Psoas muscle (tissue), 8 donors: ENCODE measurements at places on chromosomes 16 and 17. TPM values are rescaled to one million over a fixed set of nuclear protein-coding genes. Genes with fewer than 3 reads are reported as not detected.

GRCh38 chr16:13084331-13084730 is 182.9 kb downstream of the SHISA9 start:
- H3K27ac ChIP-seq: no peak overlapping the region
- H3K27me3 ChIP-seq: no peaks in the 10 kb centered on the region
- H3K36me3 ChIP-seq: no peaks in the 10 kb centered on the region
- no peak for DNase-seq
- no peaks in the 10 kb centered on the region for H3K4me1 ChIP-seq

- no peaks in the 10 kb centered on the region for H3K27me3 ChIP-seq
- no peak for DNase-seq
- H3K36me3 ChIP-seq: no peaks in the 10 kb centered on the region
- H3K4me1 ChIP-seq: no peaks in the 10 kb centered on the region
- H3K27ac ChIP-seq: no peak overlapping the region
- no peak overlapping the region for H3K4me3 ChIP-seq
These were observed 78.4 kb downstream of the ARHGAP44 start for GRCh38 chr17:12867726-12868125.

- peaks cover 29% of the 10 kb centered on the region for H3K4me1 ChIP-seq
- no peaks in the 10 kb centered on the region for H3K27me3 ChIP-seq
- H3K4me3 ChIP-seq: no peak overlapping the region
- H3K27ac ChIP-seq: peak overlapping the region; percentile 64
These were observed 11.7 kb downstream of the SLC7A6OS start for GRCh38 chr16:68298907-68299561.

GRCh38 chr16:75064403-75065148 is 52.0 kb downstream of the LDHD start:
- H3K4me3 ChIP-seq: no peak overlapping the region
- no peak overlapping the region for H3K27ac ChIP-seq
- no peak for DNase-seq
- H3K4me1 ChIP-seq: peaks cover 47% of the 10 kb centered on the region
- no peaks in the 10 kb centered on the region for H3K36me3 ChIP-seq
- H3K27me3 ChIP-seq: no peaks in the 10 kb centered on the region

DNA sequence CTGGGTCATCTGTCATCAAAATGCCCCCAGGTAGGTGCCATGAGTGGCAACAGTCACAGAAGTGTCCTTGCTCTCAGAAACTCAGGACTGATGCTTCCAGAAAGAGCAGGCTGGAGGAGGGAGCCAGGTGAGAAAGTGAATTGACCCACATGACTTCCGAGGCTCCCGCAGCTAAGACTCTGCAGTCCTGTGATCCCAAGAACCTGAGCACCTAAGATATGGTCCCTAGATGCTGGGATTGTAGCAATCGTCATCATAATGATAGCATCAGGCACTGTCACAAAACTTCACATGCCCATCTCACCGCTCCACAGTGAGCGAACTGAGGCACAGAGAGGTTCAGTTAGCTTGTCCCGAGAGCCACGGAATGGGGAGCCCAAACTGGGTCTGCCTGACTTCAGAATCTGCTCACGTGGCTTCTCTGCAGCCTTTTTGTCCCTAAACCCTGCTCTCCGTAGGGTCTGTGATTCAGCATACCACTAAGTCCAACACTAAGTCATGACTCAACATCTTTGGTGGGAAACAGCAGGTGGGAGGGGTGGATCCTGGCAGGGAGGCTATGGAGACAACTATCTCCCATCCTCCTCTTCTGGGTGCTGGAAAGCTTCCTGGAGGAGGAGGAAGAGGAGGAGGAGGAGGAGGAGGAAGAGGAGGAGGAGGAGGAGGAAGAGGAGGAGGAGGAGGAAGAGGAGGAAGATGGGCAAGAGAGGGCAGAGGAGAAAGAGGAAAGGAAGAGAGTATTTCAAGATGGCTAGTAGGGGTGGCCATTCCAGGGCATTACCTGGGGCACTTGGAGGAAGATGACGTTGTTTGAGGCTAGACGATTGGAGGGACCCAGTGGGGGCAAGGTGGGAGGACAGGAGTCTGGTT is 55.5 kb upstream of the DLX4 start:
- no peaks in the 10 kb centered on the region for H3K4me1 ChIP-seq
- H3K27me3 ChIP-seq: no peaks in the 10 kb centered on the region
- H3K36me3 ChIP-seq: no peaks in the 10 kb centered on the region
- H3K4me3 ChIP-seq: no peak overlapping the region
- no peak for DNase-seq
- H3K27ac ChIP-seq: no peak overlapping the region

DNA sequence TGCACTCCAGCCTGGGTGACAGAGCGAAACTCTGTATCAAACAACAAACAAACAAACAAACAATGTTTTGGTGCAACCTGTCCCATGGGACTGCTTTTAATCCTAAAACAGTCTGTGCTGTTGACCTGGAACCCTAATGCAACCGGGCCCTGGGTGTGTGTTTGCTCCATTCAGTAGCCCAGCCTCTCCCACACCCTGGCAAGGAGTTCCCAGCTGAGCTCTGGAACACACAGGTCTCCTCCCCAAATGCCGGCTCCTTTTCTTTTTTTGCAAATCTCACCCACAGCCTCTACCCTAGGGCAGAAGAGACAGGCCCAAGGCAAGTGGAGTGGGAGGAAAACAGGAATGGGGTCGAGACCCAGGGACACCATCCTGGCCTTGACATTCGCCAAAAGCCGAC is 29.8 kb upstream of the RASD1 start:
- no peaks in the 10 kb centered on the region for H3K36me3 ChIP-seq
- H3K27me3 ChIP-seq: no peaks in the 10 kb centered on the region
- peaks cover 17% of the 10 kb centered on the region for H3K4me1 ChIP-seq
- DNase-seq: peak; percentile 78

- no peaks in the 10 kb centered on the region for H3K27me3 ChIP-seq
- no peaks in the 10 kb centered on the region for H3K4me1 ChIP-seq
- H3K4me3 ChIP-seq: no peak overlapping the region
- no peak for DNase-seq
- no peaks in the 10 kb centered on the region for H3K36me3 ChIP-seq
These were observed 52.9 kb downstream of the ABAT start for GRCh38 chr16:8727131-8727806.

DNA sequence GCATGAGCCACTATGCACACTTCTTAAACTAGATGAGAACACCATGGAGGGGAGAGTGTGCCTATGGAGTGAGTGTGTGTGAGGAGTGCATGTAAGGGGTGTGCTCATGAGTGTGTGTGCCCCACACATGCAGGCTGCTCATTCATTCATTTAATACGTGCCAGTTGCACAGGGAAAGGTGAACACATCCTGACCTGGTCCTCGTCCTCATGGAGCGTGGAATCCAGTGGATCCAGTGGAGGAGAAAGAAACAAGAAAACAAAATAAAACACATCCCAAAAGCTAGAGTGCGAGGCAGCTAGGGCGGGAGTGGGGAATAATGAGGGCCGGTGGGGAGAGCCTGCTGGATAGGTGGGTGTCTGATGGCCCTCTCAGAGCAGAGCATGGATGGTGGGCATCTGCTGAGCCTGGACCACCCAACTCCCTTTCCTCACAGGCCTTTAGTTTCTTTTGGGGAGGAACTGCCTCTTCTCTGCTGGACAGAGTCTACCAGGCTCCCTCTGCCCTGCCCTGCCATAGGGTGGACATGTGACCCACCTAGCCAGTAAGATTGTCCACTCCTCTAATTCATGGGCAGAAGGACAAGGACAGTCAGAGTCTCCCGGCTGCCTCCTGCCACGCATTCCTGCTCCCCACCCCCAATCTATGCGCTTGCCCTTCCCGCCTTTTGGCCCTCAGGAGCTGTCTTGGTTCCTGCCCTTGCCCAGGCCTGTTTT is 204.3 kb downstream of the RAB11FIP4 start:
- H3K4me3 ChIP-seq: no peak overlapping the region
- H3K36me3 ChIP-seq: no peaks in the 10 kb centered on the region
- peak overlapping the region; percentile 91 for H3K27ac ChIP-seq
- no peak for DNase-seq
- no peaks in the 10 kb centered on the region for H3K27me3 ChIP-seq

GRCh38 chr17:55144518-55144917 is 120.2 kb upstream of the HLF start:
- no peak overlapping the region for H3K27ac ChIP-seq
- no peak for DNase-seq
- H3K4me1 ChIP-seq: no peaks in the 10 kb centered on the region
- H3K27me3 ChIP-seq: no peaks in the 10 kb centered on the region

- H3K27ac ChIP-seq: no peak overlapping the region
- no peak overlapping the region for H3K4me3 ChIP-seq
- peaks cover 4% of the 10 kb centered on the region for H3K27me3 ChIP-seq
- no peak for DNase-seq
- H3K36me3 ChIP-seq: no peaks in the 10 kb centered on the region
These were observed 500.3 kb upstream of the CDH11 start for GRCh38 chr16:65622151-65622550.

DNA sequence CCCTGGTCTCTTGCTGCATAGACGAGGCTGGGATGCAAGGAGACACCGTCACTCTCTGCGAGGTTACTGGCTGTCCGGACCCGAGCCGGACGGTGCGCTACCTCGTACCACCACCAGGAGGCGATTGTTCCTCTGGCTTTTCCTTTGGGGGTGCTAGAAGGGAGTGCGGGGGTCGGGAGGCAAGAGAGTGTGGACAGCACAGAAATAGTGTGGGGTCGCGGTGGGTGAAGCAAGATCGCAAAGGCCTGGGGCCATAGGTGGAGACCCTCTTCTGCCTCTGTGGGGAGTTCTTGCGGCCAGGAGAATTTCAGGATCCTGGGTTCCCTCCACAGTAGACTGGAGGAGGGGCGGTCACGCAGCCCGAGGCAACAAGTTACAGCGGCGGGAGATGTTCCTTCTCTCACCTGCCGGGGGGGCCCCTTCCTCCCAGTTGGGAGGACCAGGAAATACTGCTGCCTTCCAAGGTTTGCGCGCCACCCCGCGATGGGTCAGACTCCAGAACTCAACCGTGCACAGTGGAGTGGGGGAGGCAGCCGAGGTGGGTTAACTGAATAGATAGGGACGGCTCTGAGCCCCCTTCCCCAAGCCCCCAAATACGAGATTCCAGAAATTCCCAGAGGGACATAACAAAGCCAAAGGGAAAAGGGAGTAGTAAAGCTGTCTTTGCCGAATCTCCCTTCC is 6.9 kb downstream of the PHOSPHO1 start:
- no peak overlapping the region for H3K27ac ChIP-seq
- peak overlapping the region; percentile 39 for H3K4me3 ChIP-seq
- no peaks in the 10 kb centered on the region for H3K27me3 ChIP-seq

DNA sequence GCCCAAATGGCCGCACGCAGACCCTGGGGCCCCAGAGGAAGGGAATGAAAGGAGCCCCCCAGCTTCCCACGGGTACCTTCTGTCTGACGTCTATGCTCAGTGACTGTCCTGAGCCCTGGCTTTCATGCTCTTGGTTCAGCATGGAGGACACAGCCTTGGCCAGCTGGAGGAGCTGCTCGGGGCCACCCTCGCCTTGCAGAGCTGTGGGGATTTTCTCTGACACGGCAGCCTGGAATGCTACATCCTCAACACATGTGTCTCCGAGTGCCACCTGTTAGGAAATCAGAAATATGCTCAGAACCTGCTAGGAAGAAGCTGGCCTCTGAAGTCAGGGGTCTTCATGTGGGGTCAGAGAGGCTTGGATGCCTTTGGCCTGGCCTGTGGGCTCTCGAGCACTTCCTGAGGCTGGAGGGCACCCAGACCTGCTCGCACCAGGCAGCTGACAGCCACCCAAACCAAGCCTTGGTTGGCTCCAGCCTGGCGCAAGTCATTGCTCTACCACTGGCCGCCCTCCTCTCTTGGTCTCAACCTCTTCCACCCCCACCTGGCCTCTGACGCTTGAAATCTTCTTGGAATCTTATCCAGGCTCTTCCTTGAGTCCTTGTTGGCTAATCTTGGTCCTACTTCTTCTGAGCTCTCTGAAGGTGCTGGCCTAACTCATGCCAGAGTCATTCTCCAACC is 63.7 kb upstream of the BCO1 start:
- H3K4me3 ChIP-seq: no peak overlapping the region
- no peak overlapping the region for H3K27ac ChIP-seq
- H3K4me1 ChIP-seq: no peaks in the 10 kb centered on the region
- H3K36me3 ChIP-seq: no peaks in the 10 kb centered on the region

- DNase-seq: no peak
- no peaks in the 10 kb centered on the region for H3K27me3 ChIP-seq
- H3K4me3 ChIP-seq: no peak overlapping the region
- no peak overlapping the region for H3K27ac ChIP-seq
These were observed 51.3 kb upstream of the CCL1 start for GRCh38 chr17:34414339-34414738.

DNA sequence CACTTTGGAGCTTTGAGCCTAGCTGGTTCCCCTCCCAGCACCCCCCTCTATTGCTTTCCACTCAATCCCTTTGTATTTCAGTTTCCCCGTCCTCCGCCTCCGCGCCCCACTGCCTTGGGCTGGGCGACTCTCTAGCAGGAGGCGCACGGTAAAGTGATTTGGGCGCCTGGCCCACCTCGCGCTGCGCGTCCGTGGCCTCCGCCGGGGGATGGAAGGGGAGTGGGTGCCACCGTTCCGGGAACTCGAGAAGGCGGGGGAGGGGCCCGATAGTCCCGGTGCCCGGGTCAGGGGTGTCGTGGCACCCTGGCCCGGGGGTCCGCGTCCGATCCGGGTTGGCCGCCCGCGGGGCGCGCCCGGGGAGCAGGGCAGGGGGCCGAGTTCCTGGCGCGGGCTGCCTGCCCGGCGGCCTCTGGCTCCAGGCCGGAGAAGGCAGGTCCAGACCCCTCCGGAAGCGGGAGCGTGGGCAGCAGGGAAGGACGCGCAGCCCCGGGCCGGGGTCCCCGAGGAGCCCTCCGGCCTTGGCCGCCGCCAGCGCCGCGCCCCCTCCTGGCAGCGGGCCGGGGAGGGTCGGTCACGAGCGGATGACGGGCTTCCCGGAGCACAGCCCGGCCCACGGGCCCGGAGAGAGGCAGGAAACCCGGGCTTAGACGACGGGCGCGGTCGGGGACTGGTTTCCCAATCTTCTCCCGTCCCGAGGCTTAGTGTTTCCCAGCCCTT is 15.8 kb downstream of the MEOX1 start:
- H3K4me3 ChIP-seq: peak overlapping the region; percentile 60
- H3K27ac ChIP-seq: peak overlapping the region; percentile 48
- no peaks in the 10 kb centered on the region for H3K36me3 ChIP-seq
- peak; percentile 88 for DNase-seq

DNA sequence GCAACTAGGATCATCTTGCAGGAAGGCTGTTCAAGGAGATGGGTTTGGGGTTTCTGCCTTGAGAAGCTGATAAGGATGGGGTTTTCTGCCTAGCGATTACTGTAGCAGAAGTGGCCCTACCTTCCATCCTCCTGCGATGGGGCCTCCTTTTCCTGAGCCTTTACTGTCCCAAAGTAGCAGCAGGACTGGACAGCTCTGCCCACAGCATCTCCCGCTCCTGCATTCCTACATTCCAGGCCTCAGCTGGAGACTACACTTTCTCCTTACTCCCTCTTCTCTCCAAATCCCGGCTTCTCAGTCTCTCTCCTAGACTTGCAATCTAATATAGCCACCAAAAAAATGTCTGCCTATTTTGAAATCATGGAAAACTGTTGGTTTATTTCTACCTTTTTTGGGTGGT is 355.4 kb downstream of the CA10 start:
- no peaks in the 10 kb centered on the region for H3K4me1 ChIP-seq
- no peak for DNase-seq
- H3K36me3 ChIP-seq: no peaks in the 10 kb centered on the region
- H3K27me3 ChIP-seq: no peaks in the 10 kb centered on the region

- H3K4me1 ChIP-seq: no peaks in the 10 kb centered on the region
- no peaks in the 10 kb centered on the region for H3K27me3 ChIP-seq
- no peak overlapping the region for H3K27ac ChIP-seq
- H3K4me3 ChIP-seq: no peak overlapping the region
- H3K36me3 ChIP-seq: peaks cover 6% of the 10 kb centered on the region
These were observed 21.6 kb downstream of the PLA2G10 start for GRCh38 chr16:14672403-14672971.

Gene TMUB2
- total RNA-seq: 14.1 TPM

Gene TMEM132E
- not detected for total RNA-seq

Gene AIPL1
- total RNA-seq: not detected

Gene TMEM101
- 13.2 TPM for total RNA-seq

Gene ZACN
- not detected for total RNA-seq

Gene FOXJ1
- 0.11 TPM for total RNA-seq
